Body of pancreas (tissue), 4 donors: ENCODE measurements at places on chromosomes 5 and 9.

GRCh38 chr9:137234055-137234697, 3.5 kb downstream of the SLC34A3 start:
- no peak overlapping the region for H3K27ac ChIP-seq
- H3K4me3 ChIP-seq = no peak overlapping the region
- peaks cover 35% of the 10 kb centered on the region for H3K4me1 ChIP-seq
- DNase-seq = no peak
- no peaks in the 10 kb centered on the region for H3K36me3 ChIP-seq

DNA sequence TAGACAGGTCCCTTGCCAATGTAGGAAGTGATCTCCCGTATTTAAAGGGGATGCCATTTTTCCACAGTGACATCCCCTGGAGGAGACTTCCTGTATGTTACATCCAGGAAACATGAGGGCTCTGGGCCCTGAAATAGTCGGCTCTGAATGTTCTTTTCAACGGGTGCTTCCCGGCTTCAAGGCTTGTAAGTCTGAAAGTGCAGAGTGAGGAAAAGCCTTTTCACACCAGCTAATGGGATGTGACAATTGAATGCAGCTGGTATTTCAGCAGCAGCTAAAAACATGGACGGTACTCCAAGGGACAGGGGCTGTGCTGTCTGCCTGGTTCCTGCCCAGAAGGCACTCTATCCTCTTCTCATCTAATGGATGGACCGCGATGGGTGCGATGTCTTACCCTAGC, 1.4 kb downstream of the IL9 start:
- no peak overlapping the region for H3K27ac ChIP-seq
- H3K4me1 ChIP-seq = peaks cover 14% of the 10 kb centered on the region
- H3K36me3 ChIP-seq = no peaks in the 10 kb centered on the region
- H3K4me3 ChIP-seq = no peak overlapping the region
- H3K27me3 ChIP-seq = no peaks in the 10 kb centered on the region
- DNase-seq = no peak

DNA sequence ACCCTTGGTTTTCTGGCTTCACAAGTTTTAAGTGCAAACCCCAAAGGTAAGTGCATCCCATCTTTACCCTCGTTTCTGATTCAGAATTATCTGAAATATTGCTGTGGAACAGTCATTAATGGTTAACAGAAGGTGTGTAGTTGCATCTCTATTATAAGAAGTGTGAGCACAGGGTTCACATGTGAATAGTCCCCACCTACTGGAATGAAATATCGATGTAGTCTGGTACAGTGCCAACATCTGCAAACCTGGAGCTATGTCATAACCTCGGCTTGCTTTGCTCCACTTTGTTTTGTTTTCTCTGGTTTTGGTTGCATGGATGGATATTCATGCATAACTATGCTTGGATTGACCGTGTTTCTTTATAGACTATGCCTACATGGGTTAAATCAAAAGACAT, 12.6 kb downstream of the HTR4 start:
- H3K4me3 ChIP-seq = no peak overlapping the region
- H3K4me1 ChIP-seq = no peaks in the 10 kb centered on the region
- H3K27me3 ChIP-seq = no peaks in the 10 kb centered on the region
- no peak overlapping the region for H3K27ac ChIP-seq

DNA sequence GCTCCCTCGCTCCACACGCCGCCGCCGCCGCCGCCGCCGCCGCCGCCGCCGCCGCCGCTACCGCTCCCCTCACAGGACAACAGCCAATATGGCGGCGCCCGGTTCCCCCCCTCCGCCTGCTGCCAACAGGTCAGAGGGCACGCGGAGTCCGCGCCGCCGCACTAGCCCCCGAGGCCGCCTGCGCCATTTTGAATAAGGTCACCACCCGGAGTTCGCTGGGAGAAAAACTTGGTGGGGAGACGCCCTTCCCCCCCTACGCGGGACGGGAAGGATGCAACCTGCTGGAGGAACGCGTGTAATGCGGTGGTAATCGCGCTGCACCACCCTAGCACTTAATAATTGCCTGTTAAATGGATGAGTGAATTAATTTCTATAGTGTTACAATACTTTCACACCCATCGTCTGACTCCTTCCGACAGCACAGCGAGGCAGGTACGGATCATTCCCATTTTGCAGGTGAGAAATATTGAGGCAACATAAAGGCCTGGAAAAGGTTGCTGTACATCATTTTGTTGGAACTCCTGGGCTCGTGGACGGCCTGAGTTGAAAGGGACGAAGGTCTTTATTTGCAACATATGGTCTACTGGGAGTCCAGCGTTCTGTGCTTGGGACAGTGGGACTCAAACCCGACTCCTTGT, at the start of gene FAM193B:
Gene FAM193B (minus strand): TSS at position 90 of the 638 bp plus-strand sequence. CDS start 105 bp downstream, outside the sequence.
- no peaks in the 10 kb centered on the region for H3K27me3 ChIP-seq
- peak; percentile 96 for DNase-seq
- H3K4me1 ChIP-seq = peaks cover 27% of the 10 kb centered on the region
- H3K27ac ChIP-seq = peak within 1 kb of the TSS; percentile 80
- no peaks in the 10 kb centered on the region for H3K36me3 ChIP-seq

GRCh38 chr9:127778280-127779135, at the start of gene SH2D3C:
Gene SH2D3C (minus strand): TSS chr9:127778666. CDS start chr9:127778627, 39 bp downstream.
- H3K4me3 ChIP-seq = no peak within 1 kb of the TSS
- H3K4me1 ChIP-seq = no peaks in the 10 kb centered on the region
- no peaks in the 10 kb centered on the region for H3K36me3 ChIP-seq
- H3K27ac ChIP-seq = peak within 1 kb of the TSS; percentile 50

GRCh38 chr9:6428940-6429889, 16.2 kb downstream of the UHRF2 start:
- no peak overlapping the region for H3K4me3 ChIP-seq
- no peak overlapping the region for H3K27ac ChIP-seq
- no peaks in the 10 kb centered on the region for H3K27me3 ChIP-seq
- DNase-seq = no peak

GRCh38 chr5:144028058-144028457, 142.4 kb downstream of the YIPF5 start:
- H3K4me3 ChIP-seq = no peak overlapping the region
- peak; percentile 25 for DNase-seq
- no peaks in the 10 kb centered on the region for H3K27me3 ChIP-seq
- H3K36me3 ChIP-seq = no peaks in the 10 kb centered on the region
